ENCODE measurements at places on chromosomes 6 and 20.

DNA sequence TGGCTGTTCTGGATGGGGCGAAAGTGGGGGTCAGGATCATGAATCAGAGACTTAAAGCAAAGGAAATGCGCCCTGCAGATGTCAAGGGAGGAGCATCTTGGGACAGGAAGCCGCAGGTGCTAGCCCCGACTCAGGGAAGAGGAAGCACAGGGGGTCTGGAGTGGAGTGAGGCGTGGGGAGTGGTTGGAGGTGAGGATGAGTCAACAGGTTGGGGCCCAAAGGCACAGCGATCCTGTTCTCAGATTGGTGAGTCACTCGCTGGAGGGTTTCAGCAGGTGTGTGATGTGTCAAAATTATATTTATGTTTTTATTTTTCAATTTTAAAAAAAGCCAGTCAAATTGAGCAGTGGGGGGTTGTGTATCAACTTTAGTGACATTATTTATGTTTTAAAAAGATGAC is 19.0 kb downstream of the PACSIN1 start:
- peak; percentile 56 for DNase-seq

DNA sequence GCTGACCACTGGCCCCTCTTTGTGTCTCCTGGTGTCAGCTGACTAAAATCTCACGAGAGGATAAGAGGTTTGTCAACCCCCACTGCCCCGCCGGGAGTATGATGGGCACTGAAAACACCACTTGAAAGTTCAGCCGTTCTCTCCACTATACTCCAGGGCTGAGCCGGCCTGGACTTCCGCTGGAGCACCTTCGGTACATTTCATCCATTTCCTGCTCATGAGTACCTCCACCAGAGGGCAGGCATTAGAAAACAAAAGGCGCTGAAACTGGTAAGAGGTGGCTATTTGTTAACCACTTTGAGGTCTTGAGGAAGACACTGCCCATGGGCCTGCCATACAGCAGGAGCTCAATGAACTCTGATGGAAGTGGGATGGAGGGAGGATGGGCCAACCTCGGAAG is 17.9 kb upstream of the ANKRD60 start:
- DNase-seq: no peak

- no peak for DNase-seq
These were observed 3.7 kb upstream of the FKBPL start for GRCh38 chr6:32133786-32134185.

- DNase-seq: no peak
These were observed 10.9 kb upstream of the TMEM14B start for GRCh38 chr6:10736731-10737130.

GRCh38 chr6:15515660-15516375 is 147.0 kb downstream of the DTNBP1 start:
- no peak for DNase-seq

- no peak for DNase-seq
These were observed 40.9 kb upstream of the FAM83D start for GRCh38 chr20:38885357-38885756.

- no peak for DNase-seq
These were observed 285.2 kb downstream of the UST start for GRCh38 chr6:149031859-149032598.

DNA sequence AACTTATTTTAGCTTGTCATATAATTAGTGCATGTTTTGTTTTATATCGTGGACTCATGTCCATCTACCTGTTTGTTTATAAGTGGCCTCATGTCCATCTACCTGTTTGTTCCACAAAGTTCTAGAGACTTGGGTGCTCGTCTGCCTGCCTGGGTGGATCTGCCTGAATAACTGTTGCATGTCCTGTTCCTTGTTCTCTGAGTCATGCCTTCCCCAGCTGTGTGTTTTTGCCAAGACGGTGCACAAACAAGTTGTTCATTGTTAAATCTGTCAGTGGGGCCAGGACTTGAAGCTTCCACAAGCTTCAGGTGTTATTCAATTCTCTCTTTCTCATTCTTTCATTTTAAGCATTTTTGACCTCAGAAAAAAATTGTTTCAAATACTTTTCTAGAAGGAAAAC is 358.0 kb upstream of the CITED2 start:
- no peak for DNase-seq

- no peak for DNase-seq
These were observed 45.1 kb downstream of the TRERF1 start for GRCh38 chr6:42406306-42407280.

GRCh38 chr20:50834599-50835005 is 39.7 kb downstream of the BCAS4 start:
- DNase-seq: no peak

GRCh38 chr6:148658681-148659430 is 88.0 kb upstream of the UST start:
- no peak for DNase-seq

GRCh38 chr6:125120054-125120590 is 33.5 kb upstream of the TPD52L1 start:
- no peak for DNase-seq

DNA sequence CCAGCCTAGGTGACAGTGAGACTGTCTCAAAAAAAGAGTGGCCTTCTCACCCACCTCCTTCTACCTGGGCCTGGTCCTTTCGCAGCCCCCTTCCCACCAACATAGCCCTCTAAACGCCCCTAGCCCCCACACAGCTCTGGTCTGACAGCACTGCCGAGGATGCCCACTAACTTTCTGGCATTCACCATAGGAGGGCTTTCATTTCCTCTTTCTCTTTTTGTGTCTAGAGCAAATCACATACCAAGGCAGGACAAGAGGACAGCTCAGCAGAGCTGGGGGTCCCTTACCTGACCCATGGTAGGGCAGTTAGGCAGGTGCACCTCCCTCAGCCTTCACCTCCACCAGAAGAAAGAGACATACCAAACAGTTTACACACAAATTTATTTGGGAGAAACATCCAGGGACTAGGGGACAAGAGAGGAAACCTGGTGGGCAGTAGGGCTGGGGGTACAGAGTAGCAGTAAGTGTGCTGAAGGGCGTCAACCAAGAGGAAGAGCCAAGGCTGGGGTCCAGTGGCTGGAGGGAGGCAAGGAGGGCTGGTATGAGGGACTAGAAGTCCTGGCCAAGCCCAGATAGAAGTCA is 4.5 kb downstream of the LY6G5C start:
- DNase-seq: no peak

GRCh38 chr6:25477006-25477590 is 174.9 kb upstream of the SCGN start:
- no peak for DNase-seq

DNA sequence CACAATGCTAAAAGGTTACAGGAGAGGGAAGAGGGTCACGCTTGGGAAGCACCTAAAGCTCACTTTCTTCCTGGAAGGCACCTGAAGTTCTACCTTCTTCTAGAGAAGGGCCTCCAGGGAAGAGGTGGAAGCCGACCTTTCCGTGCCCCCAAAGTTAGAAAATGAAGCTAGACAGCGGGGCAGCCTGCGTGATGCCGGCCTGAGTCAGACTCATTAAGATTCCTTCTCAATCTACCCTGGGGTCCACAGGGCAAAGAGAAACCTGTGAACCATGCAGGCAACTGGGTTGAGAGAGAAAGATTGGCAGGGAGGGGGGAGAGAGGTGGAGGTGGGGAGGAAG is 54.8 kb upstream of the CCDC167 start:
- DNase-seq: no peak

- no peak for DNase-seq
These were observed 855.8 kb upstream of the CITED2 start for GRCh38 chr6:140230282-140230681.

DNA sequence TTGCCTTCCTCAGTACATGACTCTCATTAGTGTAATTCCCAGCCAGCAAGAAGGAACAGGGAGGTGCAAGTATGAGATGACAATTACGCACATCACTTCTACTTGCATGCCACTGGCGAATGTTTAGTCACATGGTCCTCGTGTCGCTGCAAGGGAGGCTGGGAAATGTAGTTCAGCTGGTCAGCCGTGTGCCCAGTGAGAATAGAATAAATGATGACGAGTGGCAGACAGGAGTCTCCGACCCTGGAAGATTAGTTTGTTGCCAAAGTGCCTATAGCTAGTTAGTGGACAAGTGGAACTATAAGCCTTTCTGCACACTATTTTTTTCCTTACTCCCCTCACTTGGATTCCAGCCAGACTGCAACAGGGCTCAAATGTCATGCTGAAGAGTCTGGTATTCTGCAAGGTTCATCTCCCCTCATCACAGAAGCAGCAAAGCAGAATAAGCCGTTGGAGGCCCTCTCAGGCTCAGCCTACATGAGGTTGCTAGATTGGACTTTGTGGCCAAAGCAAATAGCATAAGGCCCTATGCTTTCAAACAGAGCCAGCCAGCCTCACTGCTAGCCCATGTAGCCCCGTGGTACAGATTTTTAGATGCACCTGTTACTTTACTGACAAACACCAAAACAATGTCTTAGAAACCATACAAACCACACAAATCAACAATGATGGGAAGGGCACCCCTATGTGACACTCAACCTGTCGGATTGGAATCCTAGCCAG is 9.7 kb downstream of the LINC00237 start:
- no peak for DNase-seq
